ENCODE measurements at places on chromosomes 6 and 20.

DNA sequence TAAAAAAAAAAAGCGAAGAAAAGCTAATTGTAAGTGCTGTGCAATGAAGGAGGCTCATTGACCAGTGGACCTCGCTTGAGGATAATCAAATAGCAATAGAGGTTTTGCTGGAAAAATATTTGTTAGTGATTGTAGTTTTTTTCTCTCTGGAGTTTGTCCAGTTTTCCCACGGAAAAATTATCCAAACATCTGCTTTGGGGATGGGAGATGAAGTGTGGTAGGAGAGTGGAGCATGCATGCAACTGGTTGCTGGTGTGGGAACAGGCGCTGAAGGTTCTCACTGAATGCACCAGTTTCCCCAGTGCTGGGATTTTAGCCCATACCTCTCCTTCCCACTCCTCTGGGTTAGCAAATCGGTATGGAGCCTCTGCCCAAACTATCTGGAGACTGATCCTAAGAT lies 281.7 kb upstream of the TAB2 start:
- no peak for DNase-seq

GRCh38 chr6:25829375-25829774 lies 2.5 kb downstream of the SLC17A1 start:
- DNase-seq, result no peak

DNA sequence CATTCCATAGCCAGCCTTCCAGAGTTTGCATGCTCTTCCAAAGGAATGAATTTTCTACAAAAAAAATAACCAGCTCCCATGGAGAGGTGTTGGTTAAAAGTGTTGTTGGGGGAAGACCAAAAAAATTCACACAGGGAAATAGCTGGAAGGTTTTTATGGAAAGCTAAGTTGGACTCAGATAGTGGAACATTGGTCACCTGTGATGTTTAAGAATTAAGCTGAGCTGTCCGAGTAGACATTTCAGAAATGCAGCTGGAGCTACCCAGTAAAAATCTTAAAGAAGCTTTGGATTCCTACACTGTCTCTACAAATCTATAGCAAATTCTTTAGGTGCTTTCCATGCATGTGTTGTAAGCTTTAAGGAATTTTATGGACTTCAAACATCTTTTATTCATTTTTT lies 155.5 kb downstream of the THBS2 start:
- no peak for DNase-seq

DNA sequence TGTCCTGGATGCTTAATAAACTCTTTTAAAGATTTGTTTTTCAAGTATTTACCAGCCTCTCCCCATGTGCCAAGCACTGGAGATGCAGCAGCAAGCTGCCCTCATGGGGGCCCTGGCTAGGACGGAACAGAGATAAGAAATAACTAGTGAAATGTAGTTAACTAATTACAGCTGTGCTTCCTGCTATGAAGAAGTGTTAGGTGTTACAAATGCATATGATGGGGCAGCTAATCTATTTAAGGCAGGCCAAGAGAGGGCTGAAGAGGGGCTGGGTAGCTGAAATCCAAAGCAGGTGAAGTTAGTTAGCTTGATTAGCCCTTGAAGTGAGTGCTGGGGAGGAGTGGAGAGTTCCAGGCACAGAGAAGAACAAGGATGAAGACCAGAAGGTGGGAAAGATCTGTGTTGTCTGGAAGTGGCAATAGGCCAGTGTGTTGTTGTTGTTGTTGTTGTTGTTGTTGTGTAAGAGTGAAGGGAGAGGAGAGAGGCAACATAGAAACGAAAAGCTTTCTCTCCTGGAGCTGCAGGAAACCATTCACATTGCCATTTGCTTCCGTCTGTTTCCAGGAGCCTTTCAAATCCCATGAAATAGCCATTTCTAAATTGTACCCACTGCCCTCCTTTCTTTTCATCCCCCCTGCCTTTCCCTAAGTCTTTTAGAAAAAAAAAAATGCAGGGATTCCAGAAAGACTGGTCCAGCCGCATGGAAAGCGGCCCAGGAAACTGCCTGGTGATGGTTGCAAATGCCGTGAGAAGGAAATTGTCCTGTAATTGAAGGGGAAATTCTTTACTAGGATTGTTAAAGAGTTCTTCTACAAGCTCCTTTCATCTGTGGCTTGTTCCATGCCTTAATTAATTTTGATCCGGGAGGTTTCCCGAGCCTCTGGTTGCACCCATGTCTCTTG lies 119.6 kb downstream of the TFAP2C start:
- DNase-seq, result no peak

DNA sequence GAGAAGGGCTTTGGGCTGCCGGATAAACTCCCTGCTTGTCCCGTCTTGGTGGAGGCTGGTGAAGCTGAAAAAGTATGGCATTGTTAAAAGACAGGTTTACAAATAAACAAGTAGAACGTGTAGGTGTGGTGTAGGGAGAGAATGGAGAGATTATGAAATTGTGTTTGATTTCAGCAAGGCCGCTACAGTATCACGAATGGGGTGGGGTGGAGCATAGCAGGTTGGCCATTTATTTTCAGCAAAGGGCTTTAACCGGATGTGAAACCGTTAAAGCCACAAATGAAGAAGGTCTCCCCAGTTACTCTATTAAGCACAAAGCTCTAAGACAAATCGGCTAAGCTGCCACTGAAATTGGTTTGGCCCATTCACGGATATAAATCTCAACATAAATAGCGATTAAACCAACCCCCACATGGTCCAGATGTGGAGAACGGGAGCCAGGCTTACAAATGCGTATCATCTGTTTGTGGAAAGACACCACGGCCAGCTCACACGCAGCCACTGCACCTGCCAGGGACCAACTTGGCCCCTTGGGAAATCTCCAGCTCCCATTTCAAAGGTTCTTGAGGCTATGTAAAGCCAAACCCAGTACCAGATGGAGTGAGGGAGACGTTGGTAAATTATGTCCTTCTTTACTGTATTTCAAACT lies 94.0 kb downstream of the ZMYND8 start:
- DNase-seq, result no peak
